NCI-H1436 treated with DMSO at 0.1 percent for 48 hours (cell line): ENCODE measurements at places on chromosomes 7 and 10.

DNA sequence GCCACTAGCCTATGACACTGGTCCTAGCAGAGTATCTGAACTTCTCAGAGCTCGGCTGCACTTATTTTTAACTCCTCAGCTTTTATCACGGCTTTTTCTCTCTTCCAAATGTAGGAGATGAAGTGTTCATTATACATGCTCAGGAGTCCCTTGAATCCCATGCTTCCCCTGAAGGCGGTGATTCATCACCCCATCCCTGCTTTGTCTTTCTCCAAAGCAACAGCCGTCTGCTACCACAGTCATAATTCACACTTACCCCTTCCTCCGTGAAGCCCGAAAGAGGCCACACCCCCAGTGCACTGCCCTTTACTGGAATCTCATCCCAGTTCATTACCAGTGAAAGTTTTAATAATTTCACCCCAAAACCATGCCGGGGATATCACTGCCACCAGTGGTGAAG lies 301.5 kb upstream of the SHH start:
- DNase-seq: no peak

DNA sequence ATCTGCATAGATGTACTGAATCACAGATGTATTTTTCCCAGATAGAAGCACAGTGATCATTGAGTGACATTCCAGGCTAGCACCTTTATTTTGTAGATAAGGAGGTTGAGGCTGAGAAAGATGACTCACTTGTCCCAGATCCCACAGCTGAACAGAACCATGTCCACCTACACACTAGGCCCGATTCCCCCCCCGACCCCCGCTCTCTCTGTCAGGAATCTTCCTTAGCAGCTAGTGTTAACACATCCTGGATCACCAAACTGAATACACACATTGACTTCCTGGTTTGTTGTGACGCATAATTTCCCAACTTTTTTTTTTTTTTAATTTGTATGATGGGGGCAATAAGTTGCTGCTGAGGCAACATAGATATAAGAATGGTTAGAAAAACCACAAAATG lies 5.2 kb downstream of the SFMBT2 start:
- DNase-seq: no peak

DNA sequence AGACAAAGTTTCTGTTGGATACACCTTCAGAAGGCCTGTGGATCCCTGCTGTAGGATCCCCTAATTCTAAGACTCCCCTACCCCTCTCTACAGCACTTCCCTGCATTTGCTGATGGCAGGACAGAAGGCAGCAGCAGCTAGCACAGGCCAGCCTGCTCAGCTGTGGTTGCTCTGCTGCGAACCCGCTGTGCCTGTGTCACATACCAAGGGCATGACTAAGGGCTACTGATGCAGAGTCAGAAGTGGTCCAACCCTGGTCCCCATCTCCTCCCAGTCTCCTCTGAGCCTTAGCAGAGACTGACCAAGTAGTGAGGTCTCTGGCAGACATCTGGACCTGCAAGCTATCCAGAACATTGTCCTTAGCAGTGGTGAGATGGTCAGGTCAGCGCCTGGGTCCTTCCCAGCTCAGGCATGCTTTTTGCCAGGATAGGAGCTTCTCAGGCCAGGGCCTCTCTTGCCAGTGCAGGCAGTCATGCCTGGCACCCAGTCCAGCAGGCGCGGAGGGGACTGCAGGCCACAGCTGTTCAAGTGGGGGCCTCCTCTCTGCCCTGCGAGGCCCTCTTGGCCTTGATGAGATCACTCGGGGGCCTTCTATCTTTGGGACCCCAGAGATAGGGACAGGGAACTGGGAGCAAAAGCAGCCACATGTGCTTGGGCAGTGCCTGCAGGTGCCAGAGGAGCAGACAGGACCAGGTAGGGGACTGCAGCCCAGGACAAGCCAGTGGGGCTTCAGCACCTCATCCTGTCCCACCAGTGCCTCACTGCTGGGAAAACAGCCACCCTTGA lies 146.4 kb downstream of the ZNF248 start:
- DNase-seq: no peak

DNA sequence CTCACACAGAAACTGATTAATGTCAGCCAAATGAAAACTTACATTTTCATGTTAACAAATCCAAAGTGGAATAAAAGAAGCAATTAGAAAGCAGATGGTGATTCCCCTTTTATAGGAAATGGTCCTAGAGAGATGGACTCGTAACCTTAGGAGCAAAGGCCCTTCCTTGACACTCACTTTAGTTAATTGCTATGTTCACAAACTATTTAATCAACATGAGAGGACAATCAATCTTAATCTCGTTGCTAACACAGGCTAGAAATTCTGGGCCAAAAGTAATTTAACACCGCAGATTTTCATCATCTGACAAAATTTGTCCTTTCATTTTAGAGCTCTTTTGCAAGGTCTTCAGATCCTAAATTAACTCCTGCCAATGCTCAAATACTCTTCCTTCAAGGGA lies 64.0 kb upstream of the DNAJB12 start:
- no peak for DNase-seq

DNA sequence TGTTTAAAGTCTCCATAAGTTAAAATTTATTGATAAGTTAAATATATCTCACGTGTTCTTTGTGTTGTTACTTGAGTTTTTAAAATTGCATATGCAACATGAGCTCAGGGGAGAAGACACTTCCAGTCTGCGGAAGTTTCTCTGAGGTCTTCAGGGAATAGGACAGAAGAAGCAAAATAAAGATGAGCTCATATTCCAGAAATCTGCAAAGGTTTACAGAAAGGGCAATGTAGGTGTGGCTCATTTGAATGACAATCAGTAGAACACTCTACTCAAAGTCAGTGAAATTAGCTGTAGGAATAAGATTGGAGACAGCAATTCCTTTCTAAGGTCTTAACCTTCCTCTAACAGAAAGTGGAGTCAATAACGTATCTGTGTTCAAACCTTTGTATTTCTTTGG lies 53.7 kb downstream of the CACNA2D1 start:
- DNase-seq: no peak

DNA sequence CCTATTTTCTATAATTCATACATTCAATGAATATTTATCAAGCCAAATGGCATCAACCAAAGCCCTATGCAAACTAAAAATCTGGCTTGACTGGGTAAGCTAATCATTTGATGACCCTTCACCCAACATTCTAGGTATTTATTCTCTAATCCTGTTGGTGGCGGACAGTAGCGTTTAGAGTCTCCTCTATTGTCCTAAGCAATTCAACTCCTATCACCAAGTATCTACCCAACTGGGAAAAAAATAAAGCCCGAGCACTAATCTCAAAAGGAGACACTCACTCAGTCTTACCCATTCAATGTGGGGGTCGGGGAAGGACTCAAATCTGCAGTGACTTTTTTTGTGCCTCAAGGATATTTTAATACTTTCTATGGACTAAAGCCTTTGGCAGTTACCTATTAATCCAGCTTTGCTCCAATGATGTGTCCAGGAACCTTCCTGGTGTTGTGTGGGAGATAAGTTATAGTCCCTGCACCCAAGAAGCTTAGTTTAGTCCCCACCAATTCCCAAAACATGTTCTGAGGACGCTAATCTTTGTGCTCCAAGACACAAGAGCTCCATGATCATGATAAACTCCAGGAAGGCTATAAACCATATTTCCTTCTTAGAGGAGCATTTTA lies 30.6 kb downstream of the DNMBP start:
- no peak for DNase-seq

DNA sequence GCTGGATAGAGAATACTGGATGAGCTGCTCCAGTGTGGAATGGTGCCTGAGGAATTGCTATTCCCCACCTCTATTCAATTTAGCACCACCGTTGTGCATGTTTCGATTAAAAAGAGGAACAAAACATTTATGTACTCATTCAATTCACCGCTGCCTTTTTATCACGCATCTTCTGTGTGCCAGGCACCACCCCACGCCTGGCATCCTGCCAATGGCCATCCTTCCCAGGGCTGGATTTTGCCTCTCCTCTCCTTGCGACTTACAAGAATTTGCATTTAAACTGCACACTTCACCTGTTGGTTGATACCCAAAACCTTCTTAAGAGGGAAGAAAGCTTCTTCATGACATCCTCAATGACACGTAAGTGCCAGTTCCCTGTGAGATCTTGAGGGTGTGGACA lies 110.2 kb upstream of the DPP6 start:
- DNase-seq: no peak

GRCh38 chr10:71045936-71046335 lies 157.6 kb upstream of the PCBD1 start:
- no peak for DNase-seq
